GM13976 (cell line): ENCODE measurements at places on chromosomes 2 and 18.
A peak's percentile ranks its signal among the peaks of the same experiment; 100 is the strongest.

- DNase-seq = no peak
Measured at GRCh38 chr2:127893033-127893432, 7.3 kb upstream of the AMMECR1L start.

DNA sequence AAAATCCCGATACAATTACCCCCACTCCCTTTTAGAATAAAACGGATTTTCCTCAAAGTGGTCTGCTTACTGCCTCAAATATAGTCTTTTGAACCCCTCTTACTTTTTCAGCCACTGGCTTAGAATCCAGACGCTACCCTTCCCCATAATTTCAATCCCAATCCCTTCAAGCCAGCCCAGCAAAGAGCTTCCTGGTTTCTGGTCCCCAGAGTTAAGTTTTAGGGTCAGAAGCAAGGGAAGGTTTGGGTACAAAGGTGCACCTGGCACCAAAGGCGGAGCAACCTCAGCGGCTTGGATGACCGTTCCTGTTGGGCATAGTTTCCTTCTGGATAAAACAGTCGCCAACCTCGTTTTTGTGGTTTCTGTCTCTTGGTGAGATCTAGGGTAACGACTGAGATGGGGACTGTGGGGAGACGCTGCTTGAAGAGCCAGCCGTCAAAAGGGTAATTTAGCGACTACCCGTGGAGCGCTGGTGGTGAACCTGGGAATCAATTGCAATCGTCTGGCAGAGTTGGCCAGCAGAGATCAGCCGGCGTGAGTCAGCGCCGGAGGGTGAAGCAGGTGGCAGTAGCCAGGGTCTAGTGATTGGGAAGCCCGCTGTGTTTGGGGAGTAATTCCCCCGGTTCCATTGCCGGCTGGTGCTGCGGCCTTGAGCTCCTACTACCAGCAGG is 1.6 kb downstream of the FEV start:
- peak; percentile 36 for DNase-seq

DNA sequence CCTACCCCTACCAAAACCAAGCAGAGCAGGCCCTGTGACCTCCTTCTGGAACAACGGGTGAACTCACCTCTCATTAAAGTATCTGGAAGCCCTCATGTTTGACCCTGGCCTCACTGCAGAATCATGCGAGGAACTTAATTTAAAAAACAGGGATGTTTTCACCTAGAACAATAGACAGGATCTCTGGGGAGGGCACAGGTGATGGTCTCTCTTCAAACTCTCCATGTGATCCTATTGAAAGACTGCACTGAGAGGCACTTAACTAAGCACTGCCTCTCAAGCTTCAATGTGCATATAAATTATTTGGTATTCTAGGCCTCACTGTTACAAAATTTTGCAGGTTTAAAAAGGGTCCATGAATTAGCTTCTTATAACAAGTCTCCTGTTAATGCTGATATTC is 7.5 kb downstream of the ZNF519 start:
- no peak for DNase-seq

DNA sequence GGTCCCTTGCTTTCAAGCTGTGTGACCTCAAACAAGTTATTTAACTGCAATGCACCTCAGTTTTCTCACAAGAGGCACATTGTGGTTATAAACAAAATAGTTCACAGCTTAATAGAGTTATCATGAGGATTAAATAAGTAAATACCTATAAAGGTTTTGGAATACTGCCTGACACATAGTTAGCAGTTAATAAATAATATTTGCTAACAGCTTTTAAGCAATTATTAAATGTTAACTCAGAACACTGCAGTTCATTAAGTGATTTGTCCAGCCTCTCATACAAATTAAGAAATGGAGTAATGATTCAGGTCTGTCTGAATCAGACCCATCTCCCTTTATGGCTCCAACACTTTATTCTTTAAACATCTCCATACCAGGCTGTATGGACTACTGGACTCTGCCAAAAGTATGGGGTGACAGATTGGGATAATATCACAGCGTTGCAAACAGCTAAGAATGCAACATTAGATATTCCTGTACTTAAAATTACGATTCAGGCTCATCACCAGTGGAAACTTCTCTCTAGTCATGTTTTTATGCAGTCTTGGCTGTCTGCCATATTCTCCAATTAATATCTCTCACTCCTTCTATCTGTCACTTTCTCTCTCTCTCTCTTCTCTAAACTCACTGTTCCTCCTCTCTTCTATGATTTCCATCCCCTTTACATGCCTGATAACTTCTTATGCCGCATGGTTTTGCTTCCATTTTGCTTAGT is 370.6 kb upstream of the UBE2E3 start:
- DNase-seq = no peak

GRCh38 chr2:21270708-21271122 is 146.9 kb downstream of the TDRD15 start:
- DNase-seq = no peak

DNA sequence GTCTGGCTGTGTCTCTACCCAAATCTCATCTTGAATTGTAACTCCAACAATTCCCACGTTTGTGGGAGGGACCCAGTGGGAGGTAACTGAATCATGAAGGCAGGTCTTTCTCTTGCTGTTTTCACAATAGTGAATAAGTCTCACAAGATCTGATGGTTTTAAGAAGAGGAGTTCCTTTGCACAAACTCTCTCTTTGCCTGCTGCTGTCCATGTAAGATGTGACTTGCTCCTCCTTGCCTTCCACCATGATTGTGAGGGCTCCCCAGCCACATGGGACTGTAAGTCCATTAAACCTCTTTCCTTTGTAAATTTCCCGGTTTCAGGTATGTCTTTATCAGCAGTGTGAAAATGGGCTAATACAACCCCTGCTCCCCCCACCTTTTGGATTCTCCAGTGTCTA is 23.8 kb downstream of the VWA3B start:
- DNase-seq = no peak

GRCh38 chr2:102484310-102485061 is 11.5 kb downstream of the SLC9A4 start:
- no peak for DNase-seq

GRCh38 chr2:100853909-100854810 is 34.2 kb downstream of the NPAS2 start:
- DNase-seq = no peak

DNA sequence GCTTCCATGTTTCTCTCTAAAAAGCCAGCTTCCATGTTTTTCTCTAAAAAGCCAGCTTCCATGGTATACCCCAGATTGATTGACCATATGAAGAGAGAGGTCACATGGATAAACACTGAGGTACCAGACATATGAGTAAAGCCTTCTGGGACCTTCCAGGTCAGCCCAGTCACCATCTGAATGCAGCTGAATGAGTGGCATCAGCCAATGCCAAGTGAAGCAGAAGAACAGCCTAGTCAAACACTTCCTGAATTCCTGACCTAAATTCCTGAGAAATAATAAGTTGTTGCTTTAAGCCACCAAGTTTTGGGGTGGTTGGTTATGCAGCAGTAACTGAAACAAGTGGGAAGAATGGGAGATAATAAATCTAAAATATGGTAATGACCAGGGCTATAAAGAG is 5.7 kb upstream of the ALS2 start:
- no peak for DNase-seq

DNA sequence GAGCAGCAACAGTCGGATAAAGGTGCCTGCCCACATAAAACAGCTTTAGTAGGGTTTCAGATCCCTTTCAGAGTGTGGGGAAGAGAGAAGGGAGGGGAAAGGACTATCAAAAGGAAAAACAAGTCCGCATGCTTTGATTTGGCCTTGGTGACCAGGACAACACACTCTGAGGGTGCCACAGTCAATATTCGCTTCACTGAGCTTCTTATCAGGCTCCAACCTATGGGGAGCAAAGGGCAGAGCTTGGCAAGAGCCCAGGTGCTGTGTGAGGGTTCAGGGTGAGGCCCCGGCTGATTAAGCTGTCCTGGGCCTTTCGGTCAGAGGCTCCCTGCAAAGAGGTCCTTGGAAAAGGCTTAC is 237.4 kb upstream of the SMAD2 start:
- no peak for DNase-seq
